NCI-H187 (cell line): ENCODE measurements at places on chromosomes 5 and 9.

DNA sequence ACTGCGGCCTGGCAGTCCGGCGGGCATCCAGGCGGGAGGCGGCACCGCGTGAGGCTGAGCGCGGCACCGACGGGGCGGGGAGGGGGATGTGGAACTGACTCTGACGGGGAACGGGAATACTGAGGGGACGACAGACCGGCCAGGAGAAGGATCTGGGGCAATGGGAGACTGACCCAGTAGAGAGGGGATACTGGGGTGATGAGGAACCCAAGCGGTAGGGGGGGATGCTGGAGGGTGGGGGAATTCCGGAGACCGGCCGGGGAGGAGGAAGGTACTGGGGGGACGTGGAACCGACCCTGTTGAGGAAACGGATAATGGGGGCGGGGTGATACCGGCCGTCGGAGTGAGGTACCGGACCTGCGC lies 423 bp downstream of the IPPK start:
- DNase-seq: no peak

- DNase-seq: no peak
Measured at GRCh38 chr5:14252793-14253192, 109.7 kb downstream of the TRIO start.

DNA sequence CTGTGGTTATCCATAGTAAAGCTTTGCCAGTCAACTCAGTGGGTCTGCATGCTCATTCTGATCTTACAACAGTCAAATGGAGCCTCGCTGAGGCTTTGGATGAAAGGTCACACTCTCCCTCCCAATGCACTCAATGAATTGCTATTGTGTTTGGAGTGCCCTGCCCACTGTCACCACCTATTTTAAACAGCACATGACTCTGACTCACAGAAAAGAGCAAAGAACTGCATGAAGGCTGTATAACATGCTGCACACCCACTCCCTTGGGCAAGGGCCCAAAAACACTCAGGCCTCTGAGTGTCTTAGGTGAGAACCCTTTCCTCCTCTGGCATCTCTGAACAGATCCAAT lies 118.7 kb upstream of the CCDC112 start:
- no peak for DNase-seq

- no peak for DNase-seq
Measured at GRCh38 chr5:138685193-138685745, 68.0 kb upstream of the CTNNA1 start.

- no peak for DNase-seq
Measured at GRCh38 chr9:85185486-85186217, 516.1 kb downstream of the NTRK2 start.

- no peak for DNase-seq
Measured at GRCh38 chr5:175246242-175246888, 197.6 kb downstream of the DRD1 start.

- DNase-seq: no peak
Measured at GRCh38 chr5:52269401-52269800, 518.3 kb upstream of the ITGA1 start.

- peak; percentile 32 for DNase-seq
Measured at GRCh38 chr5:59149271-59149670, 566.4 kb downstream of the RAB3C start.

DNA sequence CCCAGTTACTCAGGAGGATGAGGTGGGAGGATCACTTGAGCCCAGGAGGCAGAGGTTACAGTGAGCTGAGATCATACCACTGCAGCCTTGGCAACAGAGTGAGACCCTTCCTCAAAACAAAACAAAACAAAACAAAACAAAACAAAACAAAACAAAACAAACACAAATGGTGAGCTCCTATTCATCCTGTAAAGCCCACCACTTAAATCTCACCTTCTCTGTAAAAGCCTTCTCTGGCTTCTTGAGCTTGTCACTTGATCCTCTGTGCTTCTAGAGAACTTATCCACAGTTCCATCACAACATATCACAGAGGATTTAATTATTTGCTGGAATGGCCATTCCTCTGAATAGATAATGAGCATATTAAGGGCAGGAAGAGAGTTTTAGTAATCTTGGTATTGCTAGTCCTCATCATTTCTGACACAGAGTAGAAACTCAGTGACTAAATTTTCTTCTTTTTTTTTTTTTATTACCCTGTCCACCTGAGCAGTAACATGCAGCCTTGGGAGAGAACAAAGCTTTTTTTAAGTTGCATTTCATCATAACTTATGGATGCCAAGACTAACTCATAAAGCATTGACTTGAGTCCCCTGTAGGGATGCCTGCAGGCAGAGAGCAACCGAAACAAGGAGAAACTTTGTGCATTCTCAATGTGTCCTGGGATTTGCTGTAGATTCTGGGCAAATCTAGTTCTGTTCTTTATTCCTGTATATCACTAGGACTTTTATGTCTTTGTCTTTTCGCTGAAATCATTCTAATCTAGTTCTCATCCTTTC lies 13.0 kb upstream of the HSPA9 start:
- DNase-seq: no peak

GRCh38 chr9:32863291-32863690 lies 80.0 kb downstream of the TMEM215 start:
- no peak for DNase-seq
